ENCODE measurements at places on chromosomes 3 and 15.

DNA sequence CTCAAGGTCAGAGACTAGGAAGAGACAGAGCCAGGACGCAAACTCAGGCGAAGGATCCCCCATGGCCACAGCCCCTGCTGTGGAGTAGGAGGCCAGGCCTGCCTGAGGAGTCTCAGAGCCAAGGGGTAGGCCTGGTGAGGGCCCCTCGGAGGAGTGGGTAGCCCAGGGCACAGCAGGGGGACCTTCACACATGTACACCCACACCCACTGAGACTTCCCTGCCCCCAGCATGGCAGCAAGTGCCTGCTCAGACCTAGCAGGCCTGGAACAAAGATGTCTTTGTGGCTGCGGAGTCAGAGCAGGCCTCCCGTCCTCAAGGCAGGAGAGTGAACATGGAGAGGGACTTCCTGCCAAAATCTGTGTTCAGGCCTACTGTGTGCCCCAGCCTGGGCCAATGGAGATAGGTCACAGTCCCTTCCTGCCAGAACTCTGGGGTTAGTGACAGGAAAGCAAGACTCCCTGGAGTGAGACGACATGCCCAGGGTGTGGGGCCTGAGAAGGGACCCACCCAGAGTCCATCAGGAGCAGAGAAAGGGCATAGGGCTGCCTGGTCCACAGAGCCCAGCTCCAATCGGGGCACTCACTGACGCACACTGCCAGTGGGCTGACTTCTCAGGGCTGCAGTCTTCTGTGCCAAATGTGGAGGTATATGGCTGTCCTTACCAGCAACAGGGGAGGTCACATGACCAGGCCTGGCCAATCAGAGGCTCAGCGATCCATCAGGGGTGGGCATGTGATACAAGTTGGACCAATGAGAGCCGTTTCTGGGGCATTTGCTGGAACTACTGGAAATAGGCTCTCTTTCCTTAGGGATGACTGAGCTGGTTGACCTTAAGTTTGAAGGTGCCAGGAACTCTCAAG is 2.3 kb downstream of the GRIP2 start:
- DNase-seq = no peak

DNA sequence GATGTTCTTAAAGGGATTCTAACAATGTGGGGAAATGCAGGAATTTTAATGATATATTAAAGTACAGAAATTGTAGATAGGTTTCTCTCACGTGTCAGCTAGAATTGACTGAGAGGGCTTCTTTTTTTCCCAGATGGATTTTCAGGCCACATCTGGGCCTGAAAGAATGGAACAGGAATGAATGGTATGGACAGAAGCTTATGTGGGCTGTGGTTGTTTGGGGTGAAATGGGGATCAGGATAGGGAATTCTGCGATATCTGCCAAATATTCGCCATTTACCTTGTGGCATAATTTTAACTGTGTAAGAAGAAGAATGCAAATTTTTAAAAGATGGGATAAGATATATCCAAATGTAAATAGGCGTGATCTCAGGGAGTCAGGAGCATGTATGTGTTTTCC is 45.4 kb upstream of the FAM98B start:
- DNase-seq = no peak

GRCh38 chr3:189353318-189353965 is 181.7 kb downstream of the TPRG1 start:
- no peak for DNase-seq

DNA sequence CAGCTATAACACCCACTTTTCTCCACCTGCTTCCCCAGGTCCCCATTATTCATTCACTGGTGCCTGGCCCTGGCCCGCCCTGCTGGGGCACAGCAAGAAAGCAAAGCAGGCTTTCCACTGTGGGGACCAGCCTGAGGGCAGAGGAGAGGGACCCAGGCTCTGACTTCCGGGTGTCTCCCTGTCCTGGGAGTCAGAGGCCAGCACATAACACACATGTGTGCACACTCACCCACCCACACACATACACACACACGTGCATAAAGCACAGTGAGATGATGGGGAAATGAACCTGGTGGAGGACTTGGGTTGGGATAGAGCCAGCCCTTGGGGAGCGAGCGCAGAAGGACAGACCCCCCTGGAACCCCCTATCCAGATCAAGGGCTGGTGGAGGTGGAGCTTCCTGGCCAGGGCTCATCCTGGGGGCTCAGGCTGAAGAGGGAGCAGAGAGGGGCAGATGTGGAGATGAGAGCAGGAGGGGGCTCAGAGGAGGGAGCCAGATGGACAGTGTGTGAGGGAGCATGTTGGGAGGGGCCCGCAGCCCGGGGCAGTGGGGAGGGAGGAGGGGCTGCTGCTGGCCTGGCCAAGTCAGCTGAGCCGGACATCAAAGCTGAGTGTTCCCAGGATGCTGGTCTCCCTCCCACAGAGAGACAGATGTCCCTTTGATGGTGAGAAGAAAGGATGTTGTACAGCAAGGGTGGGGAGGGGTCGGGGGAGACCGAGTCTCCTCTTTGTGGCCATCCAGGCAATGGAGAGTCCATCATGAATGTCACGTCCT is 78.2 kb downstream of the LINGO1 start:
- DNase-seq = no peak

DNA sequence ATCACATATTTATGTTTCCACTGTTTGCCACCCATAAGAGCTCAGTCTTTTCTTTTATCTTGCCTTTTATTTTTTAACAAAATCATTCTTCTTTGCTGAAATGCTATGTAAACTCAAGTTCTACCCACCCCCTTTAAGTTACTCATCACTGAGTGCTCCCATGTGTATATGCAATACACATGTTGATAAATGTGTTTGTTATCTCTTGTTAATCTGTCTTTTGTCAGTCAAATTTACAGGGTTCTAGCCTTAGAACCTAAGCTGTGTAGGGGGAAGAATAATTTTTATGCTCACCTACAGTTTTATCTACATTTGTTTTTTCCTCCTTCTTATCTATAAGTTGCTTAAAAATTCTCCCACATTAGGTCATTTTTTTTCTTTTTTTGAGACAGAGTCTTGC is 1195.9 kb downstream of the ROBO2 start:
- no peak for DNase-seq

- DNase-seq = no peak
These were observed 21.3 kb downstream of the CHD2 start for GRCh38 chr15:92921215-92922131.

- DNase-seq = no peak
These were observed 281.7 kb downstream of the ROBO2 start for GRCh38 chr3:77321646-77322045.

DNA sequence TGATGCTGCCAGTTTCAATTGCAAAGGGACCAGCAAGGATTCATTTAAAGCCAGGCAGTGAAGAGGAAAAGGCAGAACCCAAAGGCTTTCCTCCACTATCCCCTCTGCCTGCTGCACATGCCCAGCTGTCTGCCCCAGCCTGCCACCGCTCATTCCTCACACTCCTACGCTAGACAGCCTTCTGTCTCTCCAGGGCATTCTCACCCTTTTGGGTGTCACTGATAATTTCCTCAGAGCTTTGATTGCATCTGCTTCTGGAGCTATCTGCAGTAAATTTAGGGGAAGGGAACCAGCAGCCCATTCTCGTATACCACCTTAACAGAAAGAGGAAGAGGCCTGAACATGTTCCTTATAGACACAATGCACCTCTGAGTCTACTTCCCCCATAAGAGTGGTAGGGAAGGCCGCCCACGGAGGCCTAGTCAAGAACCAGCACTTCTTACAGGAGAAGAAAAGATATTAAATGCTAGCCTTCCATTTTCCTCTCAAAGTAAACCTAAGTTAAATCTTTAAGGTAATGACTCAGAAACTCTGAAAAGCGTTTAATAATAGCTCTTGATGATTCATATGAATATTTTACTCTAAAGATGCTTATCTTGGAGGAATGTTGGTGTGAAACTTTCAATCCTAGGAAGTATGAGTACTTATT is 20.9 kb downstream of the NUDT16 start:
- no peak for DNase-seq

DNA sequence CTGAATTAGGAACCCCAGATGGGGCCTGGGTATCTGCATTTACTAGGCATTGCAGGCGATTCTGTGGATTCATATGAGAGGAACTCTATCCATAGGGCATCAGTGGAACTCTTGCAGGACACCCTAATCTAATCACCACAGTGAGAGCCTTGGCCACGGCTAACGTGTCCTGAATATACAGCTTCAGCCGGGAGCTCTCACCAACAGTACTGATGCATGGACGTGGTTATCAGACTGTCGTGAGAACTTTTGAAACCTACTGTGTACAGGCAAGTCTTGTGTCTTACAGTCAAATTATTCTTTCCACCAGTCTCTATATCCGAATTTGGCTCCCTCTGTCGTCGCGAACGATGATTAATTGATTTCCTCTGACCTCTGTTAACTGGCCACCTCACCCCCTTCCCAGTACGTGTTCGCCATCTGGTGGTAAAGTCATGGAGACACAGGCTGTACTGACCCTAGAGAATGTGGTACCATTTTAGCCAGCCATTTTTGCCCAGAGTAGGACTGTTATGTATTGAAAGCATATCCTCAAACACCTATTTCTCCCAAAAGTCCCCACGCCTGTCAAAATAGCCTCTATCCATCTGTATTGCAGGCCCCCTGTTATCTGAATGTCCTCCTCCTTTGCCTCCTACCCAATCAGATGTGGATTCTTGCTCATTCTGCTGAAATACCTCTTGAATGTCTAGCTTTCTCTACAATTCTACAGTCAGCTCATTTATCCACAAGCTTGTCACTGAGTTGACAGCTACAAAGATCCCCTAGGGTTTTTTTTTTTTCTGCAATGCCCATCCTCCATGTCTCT is 39.7 kb downstream of the GLDN start:
- DNase-seq = peak; percentile 53

DNA sequence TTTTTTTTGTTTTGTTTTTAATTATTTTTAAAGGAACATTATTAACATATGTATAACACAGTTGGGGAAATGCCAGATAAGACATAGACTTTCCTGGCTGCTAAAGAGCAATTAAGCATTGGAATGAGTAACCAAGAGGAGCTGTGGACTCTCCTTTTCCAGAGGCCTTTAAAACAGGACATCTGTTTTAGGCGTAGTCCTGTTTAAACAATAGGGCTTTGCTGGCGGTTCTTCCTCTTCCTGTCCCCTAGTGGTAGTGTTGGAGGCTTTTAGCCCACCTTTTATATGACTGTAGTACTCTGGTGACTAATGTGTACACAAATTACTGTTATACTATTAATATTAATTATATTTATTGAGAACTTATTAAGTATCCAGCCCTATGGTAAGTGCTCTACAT is 81.9 kb downstream of the PPARG start:
- no peak for DNase-seq

GRCh38 chr3:128725547-128726022 is 398 bp upstream of the RAB7A start:
- no peak for DNase-seq

- no peak for DNase-seq
These were observed 244.3 kb downstream of the NTRK3 start for GRCh38 chr15:88012233-88012632.

DNA sequence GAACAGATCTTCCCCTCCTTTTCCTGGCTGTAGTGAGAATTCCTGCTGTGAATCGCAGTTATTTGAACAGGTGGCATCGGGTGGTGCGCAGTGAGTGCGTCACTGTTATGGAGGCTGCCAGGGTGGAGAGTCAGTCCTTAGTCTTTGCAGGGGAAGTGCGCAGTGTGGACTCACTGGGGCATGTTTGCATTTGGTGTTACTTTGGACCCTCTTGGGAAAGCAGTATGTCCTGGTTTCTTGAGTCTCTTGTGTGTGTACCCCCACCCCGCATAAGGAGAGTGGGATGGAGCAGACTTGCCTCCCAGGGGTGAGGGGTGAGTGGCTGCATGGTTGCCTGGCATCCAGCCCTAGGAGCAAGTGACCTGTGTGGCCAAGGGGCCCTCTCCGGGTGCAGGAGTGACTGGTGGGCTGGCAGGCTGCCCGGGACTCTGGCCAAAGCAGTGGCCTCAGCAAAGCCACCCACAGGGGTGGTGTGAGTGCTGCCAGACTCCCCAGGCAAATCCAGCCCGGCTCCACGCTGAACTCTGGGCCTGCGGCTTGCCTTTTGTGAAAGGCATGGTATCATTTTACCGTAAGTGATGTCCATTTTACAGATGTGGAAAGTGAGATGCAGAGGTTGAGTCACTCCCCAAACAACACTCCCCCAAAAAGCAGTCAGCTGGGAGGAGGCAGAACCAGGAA is 46.4 kb downstream of the DNASE1L3 start:
- DNase-seq = no peak

- no peak for DNase-seq
These were observed 167.0 kb upstream of the TBL1XR1 start for GRCh38 chr3:177364236-177364635.

DNA sequence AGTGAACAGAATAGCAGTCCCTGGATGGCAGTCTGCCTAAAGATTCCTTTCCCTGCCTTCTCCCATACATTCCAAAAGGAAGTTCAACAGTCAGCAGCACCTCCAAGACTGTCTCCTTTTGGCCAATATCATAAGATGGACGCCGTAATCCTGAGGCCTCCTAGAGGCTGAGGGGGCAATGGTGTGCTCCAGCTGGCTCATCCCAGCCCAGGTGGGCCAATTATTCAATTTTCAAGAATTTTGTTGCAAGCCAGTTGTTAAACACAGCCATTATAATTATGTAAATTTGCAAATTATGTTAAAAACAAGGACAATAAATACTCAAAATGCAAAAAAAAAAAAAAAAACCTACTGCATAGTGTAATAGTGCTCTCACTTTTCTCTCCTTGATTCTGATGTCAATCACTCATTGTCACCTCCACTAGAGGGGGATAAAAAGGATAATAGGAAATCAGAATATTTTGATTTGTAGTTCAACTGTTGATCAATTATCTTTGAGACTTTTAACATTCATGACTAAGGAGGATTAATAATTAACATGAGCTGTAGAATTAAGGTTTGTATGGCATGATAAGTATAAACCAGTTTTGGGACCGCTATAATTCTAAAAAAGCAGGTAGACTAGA is 40.1 kb downstream of the PPARG start:
- no peak for DNase-seq

DNA sequence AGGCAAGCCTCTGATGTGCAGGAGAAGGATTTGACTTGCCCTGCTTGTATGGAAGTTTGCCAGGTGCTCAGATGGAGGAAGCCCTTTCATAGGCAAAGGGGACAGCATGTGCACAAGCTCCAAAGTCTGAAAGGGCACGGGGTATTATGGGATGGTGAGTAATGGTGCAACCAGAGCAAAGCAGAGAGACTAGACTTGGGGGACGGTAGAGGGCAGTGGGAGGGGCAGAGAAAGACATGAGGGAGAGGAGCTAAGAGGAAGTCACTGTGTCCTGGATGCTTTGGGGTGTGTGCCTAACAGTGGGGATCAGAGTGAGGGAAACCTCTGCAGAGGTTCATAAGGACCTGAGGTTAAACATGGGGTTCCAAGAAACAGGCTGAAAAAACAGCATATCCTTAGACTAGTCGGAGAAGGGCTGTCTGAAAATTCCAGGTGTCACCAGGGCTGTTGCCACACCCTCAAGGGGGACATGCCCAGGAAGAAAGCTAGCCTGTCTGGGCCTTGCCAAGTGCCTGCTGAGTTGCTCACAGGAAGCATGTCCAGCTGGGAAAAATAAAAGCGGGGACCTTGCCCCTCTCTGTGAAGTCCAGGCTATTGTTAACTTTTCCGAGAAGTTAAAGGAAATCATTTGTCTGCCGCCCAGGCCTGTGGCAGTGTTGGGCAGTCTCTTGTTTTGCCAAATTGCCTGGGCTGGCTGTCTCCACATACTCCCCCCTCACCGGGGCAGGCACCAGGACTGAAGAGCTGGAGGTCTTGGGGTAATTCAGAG is 47.1 kb downstream of the HRH1 start:
- no peak for DNase-seq

GRCh38 chr15:62348118-62348517 is 183.0 kb upstream of the C2CD4B start:
- DNase-seq = no peak

All from lower leg skin (tissue), 4 donors.